NT2/D1 (cell line): ENCODE measurements at places on chromosomes 4 and X.
A peak's percentile ranks its signal among the peaks of the same experiment; 100 is the strongest.

DNA sequence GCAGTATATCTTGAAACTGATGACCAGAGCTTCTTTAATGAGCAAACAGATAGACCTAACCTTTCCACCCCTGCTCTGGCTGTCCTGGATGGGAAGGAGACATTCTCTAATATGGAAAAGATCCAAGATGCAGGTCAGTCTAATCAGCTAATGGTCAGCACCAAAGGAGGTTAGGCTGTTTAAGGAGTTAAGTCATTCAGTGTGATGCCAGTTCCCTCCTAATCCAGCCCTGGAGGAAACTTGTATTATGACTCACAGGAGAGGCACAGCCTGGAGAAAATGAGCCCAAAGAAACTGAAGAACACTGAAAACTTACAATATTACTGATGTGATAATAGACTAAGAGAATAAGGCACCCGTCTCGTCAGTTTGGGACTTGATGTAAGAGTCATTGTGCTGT lies 323.0 kb downstream of the HNRNPD start:
- no peak for DNase-seq

DNA sequence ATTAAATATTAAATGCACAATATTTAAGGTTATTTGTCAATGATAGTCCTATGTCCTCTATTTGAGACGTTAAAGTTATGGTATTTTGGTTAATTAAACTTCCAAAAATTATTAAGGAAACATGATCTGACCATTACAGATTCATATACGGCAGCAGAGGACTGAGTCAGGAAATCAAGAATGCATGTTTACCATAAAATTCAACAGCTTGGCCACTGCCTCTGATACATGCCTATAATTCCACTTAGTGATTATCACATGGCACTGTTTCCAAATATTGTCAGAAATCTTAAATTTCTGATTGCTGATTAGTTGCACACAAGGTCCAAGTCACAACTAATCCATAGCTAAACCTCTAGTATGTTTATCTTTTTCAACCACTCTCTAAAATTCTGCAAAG lies 232.2 kb upstream of the UGT8 start:
- no peak for DNase-seq

DNA sequence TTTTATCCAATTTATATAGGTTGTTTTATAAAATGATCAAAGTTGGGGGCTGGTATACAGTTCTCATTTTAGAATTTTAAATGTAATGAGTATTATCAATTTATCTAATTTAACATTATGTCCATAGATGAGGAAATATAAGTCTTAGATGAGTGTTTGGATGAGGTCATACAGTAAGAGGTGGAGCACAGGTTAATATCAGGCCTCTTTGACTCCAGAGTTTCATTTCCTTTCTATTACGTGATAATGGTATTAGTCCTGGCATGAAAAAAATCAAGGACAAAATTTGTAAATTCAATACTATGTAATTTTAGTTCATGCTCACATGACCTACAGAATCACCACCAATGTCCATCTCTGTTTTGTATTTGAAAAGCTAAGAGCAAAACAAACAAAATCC lies 269.8 kb downstream of the FSTL5 start:
- no peak for DNase-seq

- DNase-seq, result no peak
Measured at GRCh38 chr4:28388471-28388870, 1527.8 kb downstream of the STIM2 start.

DNA sequence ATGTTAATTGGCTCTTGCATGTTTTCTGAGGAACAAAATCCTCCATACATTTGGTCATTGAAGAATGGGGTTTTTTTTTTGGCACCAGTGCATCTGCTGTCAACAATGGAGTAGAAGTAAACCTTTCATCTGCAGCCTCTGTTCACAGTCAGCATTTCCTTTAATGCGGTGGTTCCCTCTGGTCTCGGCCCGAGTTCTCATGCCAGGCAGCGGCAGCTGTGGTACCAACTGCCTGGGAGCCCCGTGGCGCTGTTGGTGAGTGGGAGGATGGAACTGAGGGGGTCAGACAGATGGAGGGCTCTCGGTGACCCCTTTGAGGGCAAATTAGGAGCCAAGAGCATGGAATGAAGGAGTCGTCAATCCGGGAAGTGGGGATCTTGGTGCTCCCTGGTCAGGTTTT lies 114.7 kb downstream of the AFF1 start:
- no peak for DNase-seq

DNA sequence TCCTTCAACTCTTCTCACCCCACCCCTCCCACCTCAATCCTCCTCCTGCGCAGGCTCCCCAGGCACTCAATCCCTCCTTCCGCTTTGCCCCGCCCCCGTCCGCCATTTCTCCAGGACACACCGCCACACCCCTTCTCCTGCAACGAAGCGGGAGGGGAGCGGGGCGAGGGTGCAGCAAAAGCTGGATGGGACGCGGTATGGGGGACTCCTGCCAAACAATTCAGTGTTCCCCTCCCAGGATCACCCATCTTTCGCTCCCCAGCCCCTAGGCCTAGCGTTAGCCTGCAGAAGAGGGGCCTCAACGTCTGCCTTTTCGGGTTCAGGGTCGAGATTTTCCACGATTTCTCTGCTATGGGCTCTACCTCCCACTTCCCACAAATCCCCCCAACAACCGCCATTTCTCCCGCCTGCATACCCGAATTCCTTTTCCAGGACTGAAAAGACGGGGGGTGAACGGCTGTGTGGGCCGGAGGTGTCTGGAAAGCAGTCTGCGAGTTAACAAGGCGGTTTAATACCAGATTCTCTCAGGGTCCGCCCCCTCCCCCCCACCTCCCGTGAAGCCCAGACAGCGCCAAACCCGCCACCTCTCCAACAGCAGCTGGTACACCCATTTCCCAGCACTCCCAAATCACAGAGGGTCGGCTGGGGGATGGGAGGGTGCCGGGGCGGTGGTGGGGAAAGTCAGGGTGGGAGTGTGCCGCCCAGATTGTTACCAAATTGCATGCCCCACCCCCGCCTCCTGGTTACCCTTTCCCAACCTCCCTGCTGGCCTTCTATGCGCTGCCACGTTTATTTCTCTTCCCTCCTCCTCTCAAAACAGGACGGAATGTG lies 774 bp downstream of the ARMCX2 start:
- peak; percentile 36 for DNase-seq

- DNase-seq, result no peak
Measured at GRCh38 chrX:138026211-138026610, 460.3 kb downstream of the ZIC3 start.

- no peak for DNase-seq
Measured at GRCh38 chrX:96386981-96387380, 297.7 kb upstream of the DIAPH2 start.

DNA sequence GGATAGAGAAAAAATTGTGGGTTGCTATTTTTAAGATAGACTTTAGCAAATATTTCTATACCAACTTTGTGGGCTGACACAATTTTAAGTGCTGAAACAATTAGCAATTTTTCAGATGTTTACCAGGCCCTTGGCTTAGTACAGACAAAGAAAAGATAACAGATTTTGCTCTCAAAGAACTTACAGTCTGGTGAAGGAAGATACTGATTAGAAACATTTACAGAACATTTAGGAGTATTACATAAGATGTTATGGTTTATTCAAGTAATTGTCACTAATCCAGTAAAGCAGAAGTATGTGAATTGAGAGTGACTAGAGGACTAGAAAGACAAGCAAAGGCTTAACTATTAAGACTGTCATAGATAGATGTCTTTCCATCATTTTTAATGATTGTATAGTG lies 35.3 kb upstream of the NDUFC1 start:
- DNase-seq, result no peak

DNA sequence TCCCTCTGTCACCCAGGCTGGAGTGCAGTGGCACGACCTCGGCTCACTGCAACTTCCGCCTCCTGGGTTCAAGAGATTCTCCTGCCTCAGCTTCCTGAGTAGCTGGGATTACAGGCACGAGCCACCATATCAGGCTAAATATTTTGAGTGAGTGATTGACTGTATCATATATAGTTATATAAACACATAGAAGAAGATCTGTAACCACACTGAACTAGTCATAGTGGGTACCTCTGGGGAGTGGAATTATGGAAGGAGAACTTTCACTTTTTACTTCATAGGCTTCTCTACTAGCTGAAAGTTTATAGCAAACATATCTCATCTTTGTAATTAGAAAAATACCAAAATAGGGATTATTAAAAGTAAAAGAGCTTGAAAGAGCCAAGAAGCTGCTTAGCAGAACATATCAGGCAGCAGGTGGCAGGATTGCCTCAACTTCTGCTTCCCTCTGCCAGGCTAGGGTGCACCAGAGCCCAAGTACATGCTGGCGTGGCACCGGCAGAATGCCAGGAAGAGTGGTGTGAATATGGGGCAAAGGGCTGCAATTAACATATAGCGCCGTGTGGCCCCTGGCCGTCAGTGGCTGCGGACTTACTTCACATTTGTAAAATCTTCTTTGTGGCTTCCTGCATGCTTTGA lies 39.5 kb upstream of the CD40LG start:
- peak; percentile 13 for DNase-seq

GRCh38 chrX:153512501-153512893 lies 4.9 kb upstream of the ATP2B3 start:
- DNase-seq, result no peak

GRCh38 chrX:54496936-54497335 lies 902 bp upstream of the FGD1 start:
- no peak for DNase-seq

- no peak for DNase-seq
Measured at GRCh38 chrX:42289492-42290385, 366.4 kb upstream of the CASK start.

DNA sequence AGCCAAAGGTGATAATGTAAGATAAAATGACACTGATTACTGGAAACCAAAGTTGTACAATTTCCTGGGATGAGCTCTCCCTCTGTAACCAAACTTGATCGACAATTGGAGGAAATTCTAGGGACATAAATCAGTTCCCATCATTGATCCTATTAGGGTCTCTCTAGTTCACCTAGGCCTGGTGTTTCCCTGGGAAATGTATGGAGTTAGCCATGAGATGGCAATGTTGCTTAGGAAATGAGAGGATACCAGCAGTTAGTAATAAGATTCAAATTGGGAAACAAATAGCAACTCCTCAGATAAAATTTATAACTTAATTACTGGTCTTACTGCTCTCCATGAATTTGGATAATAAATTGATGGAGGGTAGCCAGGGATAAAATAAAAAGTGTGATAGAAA lies 52.2 kb downstream of the SPATA18 start:
- DNase-seq, result peak; percentile 13

- no peak for DNase-seq
Measured at GRCh38 chr4:176927664-176928063, 134.9 kb upstream of the VEGFC start.

- DNase-seq, result no peak
Measured at GRCh38 chrX:44890247-44890646, 17.3 kb downstream of the KDM6A start.

- no peak for DNase-seq
Measured at GRCh38 chr4:6258741-6259140, 10.9 kb upstream of the WFS1 start.

GRCh38 chr4:87783781-87784180 lies 15.6 kb upstream of the IBSP start:
- DNase-seq, result no peak

DNA sequence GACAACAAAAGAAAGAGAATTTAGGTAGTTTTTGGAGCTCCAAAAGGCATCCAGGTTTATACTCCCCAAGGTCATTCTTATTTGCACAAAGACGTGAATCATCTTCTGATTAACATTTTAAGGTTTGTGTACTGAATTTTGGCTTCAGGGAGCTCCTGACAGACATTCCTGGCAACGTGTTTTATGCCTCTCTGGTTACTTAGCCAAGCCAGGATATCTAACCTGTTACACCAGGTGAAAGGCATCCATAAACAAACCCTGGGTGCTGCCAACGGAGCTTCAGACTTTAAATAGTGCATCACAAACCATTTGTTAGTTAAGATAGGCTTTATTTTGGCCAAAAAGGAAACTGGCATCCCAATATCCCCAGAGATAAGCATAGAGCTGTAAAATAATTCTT lies 997.3 kb downstream of the ARAP2 start:
- no peak for DNase-seq

DNA sequence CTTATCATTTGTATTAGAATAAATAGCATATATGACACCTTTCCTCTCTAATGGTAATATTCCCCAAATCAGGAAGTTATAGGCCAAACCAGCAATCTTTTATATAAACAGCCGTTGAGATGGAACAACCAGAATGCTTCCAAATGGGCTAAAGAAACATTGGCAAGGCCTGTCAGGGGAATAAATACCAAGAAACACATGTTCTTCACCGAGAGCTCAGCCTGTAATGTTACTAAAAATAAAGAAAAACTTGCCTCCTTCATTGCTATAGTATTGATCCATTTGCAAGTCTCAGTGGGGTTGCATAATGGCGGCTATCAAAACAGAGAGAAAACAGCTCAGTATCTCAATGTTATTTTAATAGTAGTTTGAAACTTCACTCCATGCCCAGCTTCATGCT lies 104.9 kb downstream of the FAM13A start:
- DNase-seq, result no peak

- no peak for DNase-seq
Measured at GRCh38 chr4:8093587-8094274, 64.9 kb downstream of the ABLIM2 start.

GRCh38 chr4:72945719-72946336 lies 123.7 kb downstream of the COX18 start:
- DNase-seq, result no peak

GRCh38 chr4:53185869-53186585 lies 179.8 kb downstream of the SCFD2 start:
- DNase-seq, result no peak

GRCh38 chr4:3599951-3600350 lies 67.7 kb upstream of the LRPAP1 start:
- DNase-seq, result no peak

- no peak for DNase-seq
Measured at GRCh38 chr4:88735564-88735963, 37.9 kb upstream of the NAP1L5 start.

GRCh38 chrX:141668371-141668770 lies 30.2 kb downstream of the SPANXD start:
- no peak for DNase-seq

GRCh38 chr4:57777876-57778275 lies 667.7 kb upstream of the IGFBP7 start:
- DNase-seq, result peak; percentile 1

DNA sequence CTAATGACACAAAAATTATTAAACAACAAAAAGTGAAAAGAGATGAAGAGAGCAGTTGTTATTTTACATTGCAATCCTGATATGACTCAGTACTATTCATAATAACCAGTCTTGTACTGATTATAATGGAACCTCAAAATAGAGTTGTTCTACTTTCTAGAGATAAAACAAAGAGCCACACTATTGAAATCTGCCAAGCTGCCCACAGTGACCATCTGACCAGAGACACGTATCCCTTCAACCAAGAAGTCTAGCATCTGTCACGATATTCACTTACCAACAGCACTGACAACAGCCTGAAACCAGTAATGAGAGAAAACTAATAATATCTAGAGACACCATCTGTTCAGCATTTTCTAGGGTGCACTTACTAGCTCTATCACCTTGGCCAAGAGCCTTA lies 466.7 kb downstream of the NKX6-1 start:
- DNase-seq, result no peak

- no peak for DNase-seq
Measured at GRCh38 chrX:123975180-123975579, 13.7 kb downstream of the STAG2 start.

DNA sequence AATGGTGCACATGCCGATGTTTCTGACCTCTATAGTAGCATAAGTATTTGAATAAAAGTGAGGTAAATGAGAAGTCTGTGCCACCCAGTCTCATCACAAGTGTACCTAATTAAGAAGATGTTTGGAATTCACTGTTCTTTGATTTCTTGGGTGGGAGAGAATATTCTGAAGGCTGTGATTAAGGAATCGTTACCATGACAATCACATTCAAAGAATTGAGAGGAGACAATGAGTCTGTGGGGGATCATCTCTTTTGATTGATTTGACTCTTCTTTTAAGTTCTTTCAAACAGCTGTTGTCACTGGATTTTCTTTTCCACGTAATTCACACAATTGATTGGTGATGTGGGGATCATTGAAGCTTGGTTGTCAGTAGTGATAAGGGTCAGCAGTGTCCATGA lies 18.1 kb downstream of the FHL1 start:
- DNase-seq, result no peak
